ENCODE measurements at places on chromosomes 4 and X.

GRCh38 chr4:101306225-101306624, 41.1 kb downstream of the PPP3CA start:
- no peak for DNase-seq

GRCh38 chrX:134603806-134604700, 54.2 kb downstream of the PLAC1 start:
- DNase-seq: no peak

DNA sequence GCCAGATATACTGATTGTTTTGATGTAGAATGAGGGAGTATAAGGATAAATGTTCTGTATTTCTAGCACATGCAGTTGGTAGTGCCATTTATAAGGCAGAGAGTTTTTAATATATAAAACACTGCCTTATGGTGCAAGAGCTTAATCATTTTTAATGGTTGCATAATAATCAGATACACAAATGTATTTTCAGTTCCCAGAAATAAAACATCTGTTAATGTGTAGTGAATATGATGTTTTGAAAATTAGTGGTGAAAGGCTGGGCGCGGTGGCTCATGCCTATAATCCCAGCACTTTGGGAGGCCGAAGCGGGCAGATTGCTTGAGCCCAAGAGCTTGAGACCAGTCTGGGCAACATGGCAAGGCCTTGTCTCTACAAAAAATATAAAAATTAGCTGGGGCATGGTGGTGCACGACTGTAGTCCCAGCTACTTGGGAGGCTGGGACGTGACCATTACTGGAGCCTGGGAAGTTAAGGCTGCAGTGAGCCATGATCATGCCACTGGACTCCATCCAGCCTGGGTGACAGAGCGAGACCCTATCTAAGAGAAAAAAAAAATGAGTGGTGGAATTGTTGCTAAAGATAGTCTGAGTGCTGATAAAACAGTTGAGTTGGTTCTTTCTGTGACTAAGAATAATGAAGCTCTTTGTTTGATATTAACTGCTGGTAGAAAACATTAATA, 29.3 kb downstream of the CLCN3 start:
- no peak for DNase-seq

DNA sequence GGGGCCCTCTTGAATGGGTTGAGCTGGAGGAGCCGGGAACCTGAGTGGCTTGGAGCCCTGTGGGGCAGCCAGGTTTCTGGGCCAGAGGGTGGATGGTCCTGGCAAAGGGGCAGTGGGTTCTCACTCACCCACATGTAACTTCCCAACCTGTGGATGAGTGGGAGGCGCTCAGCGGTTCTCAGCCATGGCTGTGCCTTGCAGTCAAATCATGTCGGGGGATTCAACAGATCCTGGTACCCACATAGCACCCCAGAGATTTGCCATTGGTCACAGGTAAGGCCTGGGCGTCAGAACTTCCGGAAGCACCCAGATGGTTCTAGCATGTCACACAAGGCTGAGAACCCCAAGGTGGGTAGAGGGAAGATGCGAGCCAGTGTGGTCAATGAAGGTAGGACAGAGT, 21.9 kb upstream of the CLCN4 start:
- DNase-seq: no peak

- DNase-seq: no peak
Observed at GRCh38 chr4:7055111-7055989, 12.2 kb downstream of the TADA2B start.

- DNase-seq: no peak
Observed at GRCh38 chr4:39004758-39005157, 27.5 kb downstream of the TMEM156 start.

DNA sequence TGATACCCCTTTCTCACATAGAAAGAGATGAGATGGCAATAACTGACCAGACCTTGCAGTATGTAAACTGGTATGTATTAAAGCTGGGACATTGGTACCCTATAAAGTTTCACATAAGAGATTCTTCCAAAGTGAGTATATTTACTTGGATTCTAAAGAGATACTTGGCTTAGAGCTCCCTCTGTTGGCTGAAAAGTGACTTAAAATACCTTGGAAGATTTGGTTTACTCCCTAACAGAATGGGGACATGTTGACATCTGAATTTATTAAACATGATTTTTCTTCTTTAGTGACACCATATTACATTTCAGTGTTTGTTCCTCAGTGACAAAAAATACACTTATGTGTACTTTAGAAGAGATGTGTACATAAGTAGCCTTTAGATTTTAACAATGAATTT, 47.9 kb upstream of the RGN start:
- peak; percentile 12 for DNase-seq

DNA sequence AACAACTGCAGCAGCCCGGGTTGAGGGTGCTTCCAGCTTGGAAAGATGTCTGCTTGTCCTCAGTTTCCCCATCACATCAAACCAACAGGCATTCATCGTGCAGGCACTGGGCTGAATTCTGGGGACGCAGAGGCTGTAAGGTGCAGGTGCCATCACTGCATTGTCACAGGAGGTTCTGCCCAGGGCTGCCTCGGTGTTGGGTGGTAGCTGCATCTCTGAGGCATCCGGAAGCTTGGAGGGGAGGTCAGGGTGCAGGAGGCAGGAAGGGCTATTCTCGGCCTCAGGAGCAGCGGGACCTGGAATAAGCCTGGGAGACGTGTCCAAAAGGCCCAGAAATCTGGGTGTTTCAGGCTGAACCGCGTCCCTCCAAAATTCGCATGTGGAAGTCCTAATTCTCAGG, 134.6 kb downstream of the HMX1 start:
- DNase-seq: no peak

GRCh38 chr4:139214039-139214534, 37.1 kb upstream of the ELF2 start:
- peak; percentile 45 for DNase-seq

DNA sequence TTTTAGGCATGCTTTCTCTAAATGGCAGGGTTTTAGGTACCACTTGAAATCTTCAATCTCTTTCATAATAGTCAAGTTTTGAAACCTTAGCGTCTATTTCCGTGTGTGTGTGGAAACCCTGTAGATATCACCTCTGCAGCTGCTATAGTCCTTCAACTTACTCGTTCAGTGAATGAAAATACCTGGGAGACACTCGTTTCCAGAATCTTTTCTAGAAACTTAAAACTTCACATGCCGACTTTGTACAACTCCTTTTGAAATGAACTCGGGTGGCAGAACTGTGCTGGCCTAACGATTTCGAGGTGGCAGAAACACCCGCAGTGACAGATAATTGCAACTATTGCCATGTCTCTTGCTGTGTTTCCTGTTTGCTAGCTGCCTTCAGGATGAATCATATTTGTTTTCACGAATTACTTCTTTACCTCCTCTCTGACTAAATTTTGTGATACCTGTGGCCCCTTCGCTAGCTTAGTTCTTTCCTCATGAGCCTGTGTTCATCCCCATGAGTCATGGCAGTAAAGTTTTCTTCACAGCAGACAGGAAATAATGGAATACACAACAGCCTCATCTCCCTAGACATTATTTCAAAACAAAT, 104.7 kb upstream of the SMIM10 start:
- DNase-seq: no peak

DNA sequence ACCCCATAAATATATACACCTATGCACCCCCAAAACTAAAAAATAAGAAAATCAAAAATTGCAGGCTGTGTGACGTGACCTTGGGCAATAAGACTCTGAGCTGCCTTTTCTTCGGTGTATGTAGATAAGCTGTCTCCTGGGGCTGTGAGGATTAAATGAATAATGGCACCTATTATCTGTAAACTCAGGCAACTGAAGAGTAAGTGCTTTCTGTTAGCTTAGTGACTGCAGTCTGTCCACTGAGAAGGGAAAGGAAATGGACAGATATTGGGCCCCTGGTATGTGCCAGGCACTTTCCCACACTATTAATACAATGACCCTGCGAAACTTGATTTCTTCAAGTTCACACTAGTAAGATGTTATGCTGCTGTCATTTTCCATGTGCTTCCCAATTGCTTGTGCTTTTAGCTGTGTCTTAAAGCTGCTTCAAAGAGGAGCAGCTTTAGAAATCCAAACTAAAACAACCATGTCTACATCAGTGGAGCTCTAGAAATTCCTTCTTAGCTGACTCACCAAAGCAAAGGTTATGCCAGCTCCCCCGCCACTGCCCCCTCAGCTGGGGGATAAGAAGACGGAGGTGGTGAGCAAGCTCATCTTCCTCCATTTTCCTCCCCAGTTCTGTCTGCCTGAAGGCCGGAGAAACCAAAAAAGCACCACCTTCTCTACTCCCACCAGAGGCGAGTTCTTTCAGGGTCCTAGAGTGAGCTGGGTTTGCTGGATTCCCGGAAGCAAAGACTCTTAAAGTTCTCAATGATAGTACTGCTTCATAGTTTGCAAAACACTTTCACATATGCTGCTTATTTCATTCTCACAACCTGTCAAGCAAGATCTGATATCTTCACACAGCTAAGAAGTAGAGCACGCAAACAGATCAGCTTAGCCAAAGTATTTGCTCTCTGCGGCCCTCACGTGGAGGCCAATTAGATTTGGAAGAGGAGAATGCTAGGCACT, 8.8 kb upstream of the DGAT2L6 start:
- DNase-seq: no peak

DNA sequence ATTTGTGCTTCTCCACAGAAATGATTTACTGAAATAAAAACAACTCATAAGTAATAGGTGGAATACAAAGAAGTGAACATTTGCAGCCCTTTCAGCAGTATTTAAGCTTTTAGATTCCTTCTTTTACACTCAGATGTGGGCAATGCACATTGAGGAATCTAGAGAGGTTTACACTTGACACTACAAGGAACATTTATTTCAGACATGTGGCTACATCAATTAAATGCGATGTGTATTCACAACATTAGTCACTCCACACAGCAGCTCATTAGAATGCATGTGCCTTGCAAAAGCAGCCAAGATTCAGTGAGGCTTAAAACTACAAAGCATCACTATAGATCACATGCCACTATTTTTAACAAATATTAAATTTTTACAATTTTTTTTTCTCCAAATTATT, 480.7 kb downstream of the INPP4B start:
- no peak for DNase-seq

- no peak for DNase-seq
Observed at GRCh38 chr4:107562316-107562715, 157.7 kb downstream of the PAPSS1 start.

DNA sequence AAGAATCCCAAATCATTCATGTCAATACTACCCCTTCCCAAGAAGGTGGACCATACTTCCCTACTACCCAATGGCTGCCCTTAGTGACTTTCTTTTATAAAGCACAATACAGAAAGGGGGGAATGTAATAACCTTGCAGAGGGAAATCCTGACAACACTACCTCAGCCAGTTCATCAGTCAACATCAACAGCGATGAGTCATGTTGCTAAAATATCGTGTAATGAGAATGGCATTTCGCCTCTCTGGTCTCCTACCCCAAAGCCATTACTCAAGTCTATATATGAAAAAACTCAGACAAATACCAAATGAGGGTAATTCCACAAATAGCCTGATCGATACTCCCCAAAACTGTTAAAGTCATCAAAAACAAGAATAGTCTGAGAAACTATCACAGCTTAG, 3.3 kb upstream of the MAGEA8 start:
- no peak for DNase-seq

Measured in HuH-7 (cell line).